ENCODE measurements at places on chromosomes 2 and 18.

DNA sequence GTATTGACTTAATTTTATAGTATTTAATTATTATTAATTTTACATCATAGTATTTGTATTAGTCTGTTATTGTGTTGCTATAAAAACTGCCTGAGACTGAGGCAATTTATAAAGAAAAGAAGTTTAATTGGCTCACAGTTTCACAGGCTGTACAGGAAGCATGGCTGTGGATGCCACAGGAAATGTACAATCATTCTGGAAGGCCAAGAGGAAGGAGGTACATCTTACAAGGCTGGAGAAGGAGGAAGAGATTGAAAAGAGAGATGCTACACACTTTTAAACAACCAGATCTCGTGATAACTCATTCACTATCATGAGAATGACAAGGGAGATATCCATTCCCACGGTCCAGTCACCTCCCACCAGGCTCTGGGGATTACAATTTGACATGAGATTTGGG, 2019.4 kb upstream of the PIK3C3 start:
- DNase-seq: no peak

GRCh38 chr2:196435189-196435588, 204.3 kb upstream of the CCDC150 start:
- no peak for DNase-seq

- no peak for DNase-seq
These were observed 278.4 kb downstream of the ALPK2 start for GRCh38 chr18:58350526-58350925.

DNA sequence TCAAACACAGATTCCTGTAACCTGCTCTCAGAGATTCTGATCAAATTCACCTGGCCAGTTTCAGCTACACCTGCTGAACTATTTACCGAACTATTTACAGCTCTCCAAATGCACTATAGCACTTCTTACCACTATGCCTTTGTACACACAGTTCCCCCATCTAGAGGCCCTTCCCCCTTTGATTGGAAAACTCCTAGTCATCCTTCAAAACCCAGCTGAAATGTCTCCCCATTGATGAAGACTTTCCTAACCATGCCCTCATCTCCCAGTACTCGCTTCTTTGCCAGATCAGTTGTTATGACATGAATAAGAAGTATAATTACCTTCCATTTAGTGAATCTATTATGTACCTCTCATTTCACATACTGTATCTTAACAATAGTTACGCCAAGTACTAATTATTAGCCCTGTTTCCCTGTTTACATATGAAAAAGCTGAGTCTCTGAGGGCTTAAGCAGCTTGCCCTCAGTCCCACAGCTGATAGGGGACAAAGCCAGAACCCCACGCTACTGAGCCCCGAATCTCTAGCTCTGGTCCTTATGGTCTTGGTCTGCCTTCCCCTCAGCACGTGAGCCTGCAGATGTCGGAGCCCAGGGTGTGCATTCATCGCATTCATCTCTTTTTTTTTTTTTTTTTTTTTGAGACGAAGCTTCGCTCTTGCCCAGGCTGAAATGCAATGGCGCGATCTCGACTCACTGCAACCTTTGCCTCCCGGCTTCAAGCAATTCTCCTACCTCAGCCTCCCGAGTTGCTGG, 64.7 kb upstream of the ASAP2 start:
- DNase-seq: no peak

DNA sequence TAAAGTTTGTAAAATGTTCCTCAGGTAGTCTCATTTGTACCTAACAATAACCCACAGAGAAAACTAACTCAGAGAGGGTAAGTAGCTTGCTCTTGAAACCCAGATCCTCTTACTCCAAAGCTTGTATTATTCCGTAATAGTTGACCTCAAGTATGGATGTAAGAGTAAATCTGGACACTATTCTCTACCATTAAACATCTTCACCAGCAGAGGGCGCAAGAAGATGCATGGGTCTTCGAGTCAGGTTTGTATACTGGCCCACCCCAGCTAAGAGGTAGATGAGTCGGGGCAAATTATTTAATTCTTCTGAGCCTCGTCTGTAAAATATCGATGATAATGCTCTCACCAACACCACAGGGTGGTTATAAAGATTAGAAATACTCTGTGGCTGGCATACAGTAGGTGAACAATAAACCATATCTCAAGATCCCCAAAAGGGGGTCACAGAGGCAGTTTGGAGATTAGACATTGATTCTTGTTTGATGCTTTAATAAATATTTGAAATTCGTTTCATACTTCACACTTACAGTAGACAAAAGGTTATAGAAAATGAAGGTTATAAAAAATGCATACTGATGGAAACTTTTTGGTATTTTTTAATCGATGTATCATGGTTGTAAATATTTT, 3.5 kb upstream of the CABLES1 start:
- DNase-seq: no peak

DNA sequence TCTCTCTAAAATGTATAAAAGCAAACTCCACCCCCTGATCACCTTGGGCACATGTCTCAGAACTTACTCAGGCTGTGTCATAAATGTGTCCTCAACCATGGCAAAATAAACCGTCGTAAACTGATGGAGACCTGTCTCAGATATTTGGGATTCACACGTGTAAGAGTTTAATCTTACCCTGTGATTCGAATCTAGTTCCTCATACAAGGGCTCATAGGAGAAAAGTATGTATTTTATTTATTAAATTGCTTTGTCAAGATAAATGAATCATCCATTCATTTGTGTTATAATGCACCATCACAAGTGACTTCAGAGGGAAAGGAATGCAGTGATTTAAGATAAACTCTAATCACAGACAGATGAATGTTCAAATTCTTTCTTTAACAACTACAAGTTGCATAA, 712.5 kb upstream of the LRATD1 start:
- DNase-seq: no peak

DNA sequence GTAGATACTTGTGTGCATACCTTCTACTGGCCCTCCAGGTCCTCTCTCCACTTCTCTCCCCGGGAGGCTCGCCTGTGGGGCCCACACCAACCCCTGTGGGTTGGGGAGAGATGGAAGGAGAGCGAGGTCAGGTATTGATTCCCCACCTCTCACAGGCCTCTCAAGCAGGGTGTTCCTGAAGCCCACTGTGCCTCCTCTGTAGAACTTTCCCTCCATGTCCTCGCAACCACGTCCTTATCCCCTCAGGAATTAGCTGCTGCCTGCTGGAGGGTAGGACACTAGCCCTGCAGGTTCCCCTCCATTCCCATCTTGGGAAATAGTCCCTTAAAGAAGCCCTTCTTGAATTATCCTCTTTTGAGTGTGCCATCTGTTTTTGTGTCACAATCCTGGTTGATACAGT, 38.9 kb upstream of the KLF11 start:
- no peak for DNase-seq

DNA sequence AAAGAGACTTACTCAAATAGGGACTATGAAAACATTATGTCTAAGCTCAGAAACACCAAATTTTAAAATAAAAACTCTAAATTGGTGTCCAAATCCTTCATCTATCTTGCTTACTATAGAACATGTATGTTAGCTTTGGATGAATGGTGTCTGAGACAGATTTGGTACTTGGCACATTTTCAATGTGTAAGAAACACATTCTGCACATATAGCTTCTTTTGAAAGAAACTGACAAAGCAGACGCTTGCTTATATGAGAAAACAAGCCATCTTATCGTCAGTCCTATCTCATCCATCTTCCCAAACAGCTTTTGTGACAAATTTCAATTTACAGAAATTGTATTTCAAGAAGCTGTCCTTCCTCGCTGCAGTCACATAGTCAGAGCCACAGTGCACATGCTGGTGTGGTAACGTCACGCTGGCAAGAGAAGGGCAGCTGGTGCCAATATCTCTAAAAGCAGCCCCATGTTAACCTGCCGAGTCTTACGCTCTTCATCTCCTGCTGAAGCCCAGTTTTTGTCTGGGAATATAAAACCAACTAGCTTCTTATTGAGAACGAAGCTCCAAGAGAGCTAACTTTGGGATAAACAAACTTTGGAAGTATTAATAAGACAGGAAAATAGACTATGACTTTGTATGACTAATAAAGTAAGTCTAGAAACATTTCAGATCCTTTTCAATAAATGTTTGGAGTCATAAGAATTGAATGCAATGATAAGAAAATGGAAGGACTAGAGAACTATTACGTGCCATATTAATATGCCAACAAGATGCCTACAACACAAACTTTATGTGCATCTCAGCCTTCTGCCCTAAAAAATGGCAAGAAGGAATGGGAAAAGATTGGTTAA, 74.9 kb upstream of the TFCP2L1 start:
- no peak for DNase-seq

Measured in GM06990 (cell line).